GM18507 (cell line): ENCODE measurements at places on chromosomes 11 and 22.

- no peak for DNase-seq
These were observed 137.1 kb downstream of the TRPC6 start for GRCh38 chr11:101446726-101447125.

- no peak for DNase-seq
These were observed 29.2 kb downstream of the CERK start for GRCh38 chr22:46708766-46709330.

GRCh38 chr11:112178936-112179335 lies 3.6 kb downstream of the BCO2 start:
- no peak for DNase-seq

GRCh38 chr11:24759742-24760141 lies 262.9 kb downstream of the LUZP2 start:
- DNase-seq, result no peak

GRCh38 chr11:129528296-129528695 lies 152.6 kb downstream of the BARX2 start:
- no peak for DNase-seq

DNA sequence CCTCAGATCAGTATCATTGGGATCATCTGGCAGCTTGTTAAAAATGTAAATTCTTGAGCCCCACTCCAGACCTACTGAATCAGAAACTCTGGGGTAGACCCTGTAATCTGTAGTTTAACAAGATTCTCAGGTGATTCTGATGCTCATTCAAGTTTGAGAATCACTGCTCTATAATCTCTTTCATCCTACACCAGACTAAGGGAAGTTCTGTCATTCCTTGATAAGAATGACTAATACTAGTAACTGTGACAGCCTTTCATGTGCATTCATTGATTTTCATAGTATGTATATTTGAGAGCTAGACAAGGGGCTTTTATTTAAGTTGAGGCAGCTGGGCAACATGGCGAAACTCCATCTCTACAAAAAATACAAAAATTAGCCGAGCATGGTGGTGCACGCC lies 30.0 kb downstream of the NAT10 start:
- no peak for DNase-seq

GRCh38 chr11:15692739-15693138 lies 578.0 kb downstream of the INSC start:
- DNase-seq, result no peak

- DNase-seq, result no peak
These were observed 39.8 kb downstream of the MYO18B start for GRCh38 chr22:25781801-25782200.

DNA sequence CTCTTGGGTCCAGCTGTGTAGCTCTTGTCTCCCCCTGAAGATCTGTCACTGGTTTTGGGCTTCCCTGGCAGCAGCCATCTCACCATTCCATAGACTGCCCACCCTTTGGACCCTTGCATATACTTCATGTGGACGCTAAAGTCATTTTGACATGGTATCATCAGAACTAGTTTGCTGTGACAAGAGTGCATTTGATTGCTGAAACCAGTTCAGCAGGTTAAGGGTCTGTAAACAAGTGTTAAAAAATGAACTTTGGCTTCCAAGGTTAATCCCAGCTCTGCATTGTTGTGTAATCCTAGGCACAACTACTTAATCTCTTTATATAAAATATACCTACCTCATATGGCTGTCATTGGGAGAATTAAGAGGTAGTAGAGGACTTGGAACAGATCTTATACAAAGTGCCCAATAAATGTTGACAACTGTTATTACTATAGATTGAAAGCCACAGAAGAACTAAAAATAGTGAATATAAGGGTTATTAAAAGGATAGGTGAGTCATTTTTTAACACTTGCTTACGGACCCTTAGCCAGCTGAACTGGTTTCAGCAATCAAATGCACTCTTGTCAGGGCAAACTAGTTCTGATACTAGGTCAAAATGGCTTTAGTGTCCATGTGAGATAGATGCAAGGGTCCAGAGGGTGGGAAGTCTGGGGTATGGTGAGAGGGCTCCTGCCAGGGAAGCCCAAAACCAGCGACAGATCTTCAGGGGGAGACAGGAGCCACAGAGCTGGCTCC lies 29.4 kb downstream of the CCDC90B start:
- no peak for DNase-seq

- no peak for DNase-seq
These were observed 80.1 kb downstream of the C2CD3 start for GRCh38 chr11:74090701-74091100.

DNA sequence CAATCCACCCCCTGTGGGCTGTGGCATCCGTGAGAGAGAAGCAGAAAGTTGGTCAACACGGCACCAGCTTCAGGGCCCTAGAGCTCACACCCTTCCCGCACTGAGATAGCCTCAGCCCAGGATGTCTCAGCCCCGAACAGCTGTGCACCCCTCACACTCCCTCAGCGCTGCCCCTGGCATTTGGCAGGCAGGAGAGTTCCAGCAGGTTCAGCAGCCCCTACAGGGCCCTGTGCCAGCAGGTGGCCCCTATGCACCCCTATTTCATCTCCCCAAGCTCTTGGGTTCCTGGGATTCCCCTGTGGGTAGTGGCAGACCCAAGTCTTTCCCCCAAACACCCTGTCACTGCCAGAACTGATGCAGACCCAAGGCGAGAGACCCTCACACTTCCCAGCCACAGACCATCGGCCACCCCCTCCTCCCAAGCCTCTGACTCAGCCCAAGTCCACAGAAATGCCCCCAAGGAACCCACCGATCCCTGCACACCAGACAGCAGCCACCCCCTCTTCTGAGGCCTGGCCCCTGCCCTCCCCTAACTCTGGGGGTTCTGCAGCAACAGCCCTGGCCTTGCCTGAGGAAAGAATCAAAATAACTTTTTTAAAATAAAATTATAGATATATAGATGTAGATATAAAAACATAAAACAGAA lies 183.6 kb downstream of the IGLL1 start:
- no peak for DNase-seq

DNA sequence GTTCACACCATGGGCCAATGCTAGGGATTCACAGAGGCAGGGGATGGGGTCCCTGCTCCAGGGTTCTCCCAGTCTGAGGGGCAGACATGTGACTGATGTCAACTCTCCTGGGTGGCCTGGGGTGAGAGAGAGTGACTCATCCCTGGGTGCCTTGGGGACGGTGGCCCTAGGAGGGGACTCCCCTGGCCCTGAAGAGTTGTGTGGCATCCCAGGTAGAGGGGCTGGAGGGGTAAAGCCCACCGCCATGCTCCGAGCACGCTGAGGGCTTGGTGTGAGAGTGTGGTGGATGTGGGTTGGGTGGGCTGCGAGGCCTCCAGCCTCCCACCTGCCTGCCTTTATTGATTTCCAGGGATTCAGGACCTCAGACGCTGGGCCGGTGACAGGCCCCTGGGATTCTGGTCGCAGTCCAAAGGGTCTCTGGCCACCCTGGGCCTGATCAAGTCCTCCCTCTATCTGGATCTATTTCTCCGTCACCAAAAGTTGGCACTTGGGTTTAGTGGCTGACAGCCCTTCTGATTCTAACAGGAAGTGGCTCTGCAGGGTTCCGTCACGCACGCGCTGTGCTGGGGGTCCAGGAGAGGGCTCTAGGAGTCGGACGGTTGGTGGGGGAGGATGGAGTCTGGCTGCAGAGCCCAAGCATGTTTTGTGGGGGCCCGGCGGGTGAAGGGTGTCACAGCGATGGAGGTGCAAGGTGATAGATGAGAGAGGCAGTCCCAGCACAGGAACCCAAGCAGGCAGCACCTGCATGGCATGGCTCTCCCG lies 27.3 kb upstream of the WNT7B start:
- no peak for DNase-seq

DNA sequence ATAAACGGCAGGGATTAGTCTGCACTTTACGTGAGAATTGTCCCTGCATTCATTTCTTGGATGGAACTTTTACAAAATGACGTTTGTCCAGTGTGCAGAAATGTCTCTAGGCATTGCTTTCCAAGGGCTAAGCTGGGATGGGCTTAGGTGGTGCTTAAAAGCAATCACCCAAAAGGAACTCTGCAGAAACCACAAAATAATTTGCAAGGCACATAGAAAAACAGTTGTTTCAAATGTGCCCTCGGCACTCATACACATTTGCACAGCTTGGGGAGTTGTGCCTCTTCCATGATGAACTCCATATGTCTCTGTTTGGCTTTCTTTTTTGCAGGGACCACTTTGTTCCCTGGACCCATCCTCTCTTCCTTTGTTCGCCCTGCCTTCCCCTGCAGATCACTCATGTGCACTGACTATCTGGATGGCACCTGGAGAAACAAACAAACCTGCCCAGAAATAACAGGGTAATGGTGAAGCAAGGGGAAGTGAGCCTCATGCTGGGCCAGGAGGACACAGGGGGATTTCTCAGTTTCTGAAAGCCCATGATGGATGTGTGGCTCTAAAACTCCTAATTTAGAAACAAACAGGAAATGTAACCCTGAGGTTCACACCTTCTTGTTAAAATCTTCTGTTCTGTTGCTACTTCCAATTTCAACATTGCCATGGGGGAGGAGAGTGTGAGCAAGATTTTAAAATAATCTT lies 150.2 kb downstream of the SNX19 start:
- DNase-seq, result no peak

GRCh38 chr11:15327786-15328231 lies 213.1 kb downstream of the INSC start:
- no peak for DNase-seq

DNA sequence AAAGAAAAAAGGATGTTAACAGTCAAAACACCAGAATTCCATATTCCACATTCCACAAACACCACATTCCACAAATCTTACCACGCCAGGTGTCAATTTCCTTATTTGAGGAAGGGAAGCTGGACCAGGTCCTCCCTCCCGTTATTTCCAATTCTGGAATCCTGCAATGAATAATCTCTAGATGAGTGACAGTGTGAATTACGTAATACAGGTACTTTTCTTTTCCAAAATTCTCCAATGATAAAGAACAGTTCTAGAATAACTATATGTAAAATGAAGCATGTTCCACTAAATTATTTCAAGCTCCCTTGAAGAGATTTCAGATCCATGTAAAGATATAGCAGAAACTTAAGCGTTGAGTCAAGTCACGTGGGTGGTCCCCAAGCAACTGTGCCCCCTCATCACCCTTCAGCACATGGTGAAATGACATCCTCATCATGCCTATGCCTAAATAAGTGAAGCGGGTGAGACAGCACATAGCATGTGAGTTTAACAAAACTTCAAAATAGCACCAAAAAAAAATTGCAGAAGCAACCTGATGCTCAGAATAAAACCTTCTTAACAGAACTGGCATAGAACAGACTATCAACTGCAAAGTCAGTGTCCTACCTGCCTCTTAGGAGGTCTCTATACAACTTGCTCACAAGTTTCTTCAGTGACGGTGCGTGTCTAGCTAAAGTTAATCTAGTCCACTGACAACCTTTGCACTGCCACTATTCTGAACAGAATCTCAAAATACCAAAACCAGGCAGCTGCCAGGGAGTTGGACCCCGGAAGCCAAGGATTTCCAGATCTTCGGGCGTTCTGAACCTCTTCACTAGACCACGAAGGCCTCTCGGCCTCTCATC lies 876 bp downstream of the NFRKB start:
- no peak for DNase-seq

- no peak for DNase-seq
These were observed 50.5 kb downstream of the NCAPD3 start for GRCh38 chr11:134173296-134173695.

GRCh38 chr11:123286761-123287160 lies 91.7 kb upstream of the CLMP start:
- no peak for DNase-seq

DNA sequence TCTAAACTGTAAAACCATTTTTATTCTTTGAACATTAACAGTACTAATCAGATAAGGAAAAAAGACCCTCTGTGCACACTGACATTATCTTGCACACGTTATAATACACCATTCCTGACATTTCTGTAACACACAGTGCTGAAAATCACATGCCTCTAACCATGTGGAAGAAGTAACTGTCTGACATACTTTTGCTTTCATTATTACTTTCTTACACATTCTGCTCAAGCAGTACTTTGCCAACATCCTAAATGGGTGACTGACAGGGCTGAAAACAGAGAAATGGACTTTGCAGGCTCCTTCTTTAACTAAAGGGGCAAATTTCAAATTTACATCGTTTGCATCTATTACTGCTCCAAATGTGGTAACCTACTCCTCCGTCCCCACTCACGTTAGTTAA lies 22.8 kb upstream of the TP53AIP1 start:
- peak; percentile 25 for DNase-seq

- DNase-seq, result no peak
These were observed 30.2 kb upstream of the CFAP300 start for GRCh38 chr11:102017026-102017425.

GRCh38 chr22:42562279-42562678 lies 8.5 kb downstream of the SERHL2 start:
- DNase-seq, result no peak

GRCh38 chr22:24072361-24072760 lies 61.3 kb downstream of the CABIN1 start:
- no peak for DNase-seq

- DNase-seq, result no peak
These were observed 9.6 kb upstream of the WNT11 start for GRCh38 chr11:76215941-76216340.

DNA sequence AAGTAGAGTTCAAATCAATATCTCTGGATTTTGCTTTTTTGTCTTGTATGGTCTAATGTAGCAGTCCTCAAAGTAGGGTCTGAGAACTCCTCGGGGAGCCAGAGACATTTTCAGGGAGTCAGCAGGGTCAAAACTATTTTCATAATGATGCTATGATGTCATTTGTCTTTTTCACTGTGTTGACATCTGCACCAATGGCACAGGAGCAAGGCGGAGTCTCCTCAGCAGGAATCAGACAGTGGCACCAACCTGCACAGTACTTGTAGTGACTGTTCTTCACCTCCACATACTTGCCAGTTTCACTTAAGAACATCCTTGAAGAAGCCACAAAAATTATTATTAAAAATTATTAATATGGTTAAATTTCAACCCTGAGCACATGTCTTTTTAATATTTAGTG lies 14.9 kb upstream of the FXYD6 start:
- DNase-seq, result no peak

GRCh38 chr11:35007277-35007676 lies 90.9 kb downstream of the PDHX start:
- peak; percentile 37 for DNase-seq
